ENCODE measurements at places on chromosomes 12 and 14.
A peak's percentile ranks its signal among the peaks of the same experiment; 100 is the strongest.

GRCh38 chr12:71415336-71416231 lies 24.0 kb upstream of the LGR5 start:
- peak; percentile 56 for DNase-seq

GRCh38 chr12:130832561-130833209 lies 6.4 kb downstream of the STX2 start:
- no peak for DNase-seq

DNA sequence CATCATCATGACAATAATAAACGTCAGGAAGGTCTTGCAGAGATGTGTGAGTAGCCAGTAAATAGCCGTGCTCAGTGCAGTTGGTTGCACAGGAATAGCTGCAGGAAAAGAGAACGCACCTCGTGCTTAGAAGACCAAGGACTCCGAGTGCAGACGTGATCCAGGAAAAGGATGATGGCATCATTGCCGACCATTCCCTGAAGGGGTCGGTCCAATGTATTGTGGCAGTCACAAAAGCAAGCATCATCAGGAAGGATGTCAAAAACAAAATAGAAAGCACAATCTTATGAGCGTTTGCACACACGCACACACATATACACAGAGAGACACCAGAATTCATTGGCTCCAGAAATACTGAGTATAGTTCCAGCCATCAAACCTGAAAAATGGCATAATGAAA lies 12.8 kb downstream of the DUSP6 start:
- DNase-seq, result no peak

DNA sequence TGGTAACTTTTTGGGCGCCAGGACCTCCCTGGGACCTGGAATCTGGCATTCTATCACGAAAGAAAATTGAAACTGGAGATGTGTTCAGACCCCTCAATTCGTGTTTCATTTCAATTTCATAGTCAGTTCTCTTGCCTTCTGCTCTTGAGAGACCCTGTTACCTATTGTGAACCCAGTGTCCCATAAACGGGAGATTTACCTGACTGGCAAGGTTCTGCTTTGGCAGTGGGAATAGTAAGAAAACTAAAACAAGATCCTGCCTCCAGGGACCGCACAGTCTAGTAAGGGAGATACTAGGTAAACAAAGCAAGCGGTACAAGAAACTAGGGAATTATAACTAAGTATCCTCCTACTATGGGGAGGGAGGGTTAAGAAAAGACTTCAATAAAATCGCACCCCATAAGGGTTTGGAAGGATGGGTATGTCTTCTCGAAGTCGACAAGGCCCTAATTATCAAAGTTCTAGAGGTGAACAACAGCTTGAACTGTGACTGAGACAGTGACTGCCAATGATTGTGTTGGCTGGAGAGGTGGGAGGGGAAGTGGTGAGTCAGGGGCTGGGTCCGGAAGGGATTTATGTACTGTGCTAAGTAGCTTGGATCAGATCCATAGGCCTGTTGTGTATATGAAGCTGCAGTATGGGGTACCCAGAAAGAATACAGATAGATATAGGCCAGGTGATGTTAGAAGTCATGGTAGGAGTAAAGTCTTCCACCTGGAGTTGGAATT lies 754 bp downstream of the ACSS3 start:
- no peak for DNase-seq

GRCh38 chr12:107568718-107569117 lies 116.9 kb upstream of the PWP1 start:
- no peak for DNase-seq

DNA sequence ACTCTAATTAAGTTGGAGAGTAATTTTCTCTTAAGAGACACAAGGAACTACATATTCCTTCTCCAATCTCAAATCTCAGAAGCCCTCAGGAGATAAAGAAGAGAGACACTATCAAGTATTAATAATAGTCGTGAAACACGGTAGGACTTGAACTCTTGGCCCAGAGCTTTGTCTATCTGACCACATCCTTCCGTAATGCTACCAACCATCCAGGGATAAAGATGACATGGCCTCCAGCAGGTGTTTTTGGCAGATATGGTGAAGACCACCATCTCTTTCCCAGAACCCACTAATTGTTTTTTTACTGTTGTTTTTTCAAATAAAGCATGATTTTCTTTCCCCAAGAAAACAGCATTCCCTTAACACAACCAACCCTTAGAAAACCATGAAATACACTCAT lies 3.4 kb downstream of the ZNF384 start:
- no peak for DNase-seq

DNA sequence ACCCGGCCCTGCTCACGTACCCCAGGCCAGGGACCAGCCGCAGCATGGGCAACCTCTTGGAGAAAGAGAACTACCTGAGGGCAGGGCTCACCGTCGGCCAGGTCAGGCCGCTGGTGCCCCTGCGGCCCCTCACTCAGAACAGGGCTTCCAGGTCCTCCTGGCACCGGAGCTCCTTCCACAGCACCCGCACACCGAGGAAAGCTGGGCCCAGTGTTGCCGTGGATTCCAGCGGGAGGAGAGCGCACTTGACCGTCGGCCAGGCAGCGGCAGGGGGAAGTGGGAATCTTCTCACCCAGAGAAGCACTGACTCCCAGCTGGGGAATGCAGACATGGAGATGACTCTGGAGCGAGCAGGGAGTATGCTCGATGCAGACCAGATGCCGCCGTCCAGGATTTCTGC lies 7.9 kb upstream of the VAMP1 start:
- no peak for DNase-seq

DNA sequence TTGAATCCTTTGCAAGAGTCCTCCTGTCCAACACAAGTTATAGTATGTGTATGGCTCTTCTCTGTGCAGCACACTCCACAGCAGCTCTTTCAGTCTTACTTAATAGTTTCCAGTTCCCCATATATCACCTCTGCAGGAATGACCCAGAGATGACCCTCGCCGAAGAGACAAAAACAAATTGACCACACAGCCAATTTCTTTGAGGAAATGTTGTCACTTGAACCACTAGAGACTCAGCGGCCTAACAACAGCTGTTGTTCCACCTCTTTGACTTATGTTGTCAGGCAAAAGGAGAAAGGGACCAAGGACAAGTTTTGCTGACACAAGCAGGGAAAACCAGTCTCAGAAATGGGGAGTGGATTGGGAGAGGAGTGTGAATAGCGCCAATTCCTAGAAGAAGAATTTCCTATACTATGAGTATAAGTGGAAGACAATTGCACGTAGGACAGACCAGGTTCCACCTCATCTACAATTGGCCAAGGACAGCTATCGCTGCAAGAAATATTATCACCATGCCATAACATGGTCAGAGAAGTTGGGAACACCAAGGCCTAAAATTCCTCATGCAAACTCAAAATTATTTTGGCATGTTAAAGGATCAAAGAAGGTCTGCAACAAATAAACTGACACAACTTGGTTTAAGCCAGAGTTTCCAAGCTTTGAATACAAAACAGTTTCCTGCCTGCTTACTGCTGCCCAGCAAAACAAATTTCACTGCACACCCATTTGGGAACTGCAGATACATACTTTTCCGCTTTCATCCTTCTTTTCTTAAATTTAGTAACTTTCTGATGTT lies 41.7 kb upstream of the ITPR2 start:
- no peak for DNase-seq

DNA sequence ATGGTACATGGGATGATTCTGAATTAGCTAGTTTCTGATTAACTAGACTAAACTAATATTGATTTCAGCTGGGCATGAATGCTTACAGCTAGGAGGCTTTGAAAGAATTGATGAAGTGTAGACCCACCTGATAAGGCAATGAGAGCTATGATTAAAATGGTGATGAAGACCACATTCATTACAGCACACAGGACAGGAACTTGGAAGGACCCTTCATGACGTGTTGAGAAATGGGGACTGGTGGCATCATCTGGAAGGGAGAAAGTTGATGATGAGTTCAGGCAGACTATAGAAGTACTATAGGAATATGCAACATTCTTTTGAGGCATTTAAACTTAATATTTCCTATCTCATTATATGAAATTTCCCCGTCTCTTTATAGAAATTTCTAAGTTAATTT lies 4.5 kb downstream of the CD69 start:
- no peak for DNase-seq

- no peak for DNase-seq
These were observed 72.3 kb downstream of the ANO2 start for GRCh38 chr12:5872745-5873144.

DNA sequence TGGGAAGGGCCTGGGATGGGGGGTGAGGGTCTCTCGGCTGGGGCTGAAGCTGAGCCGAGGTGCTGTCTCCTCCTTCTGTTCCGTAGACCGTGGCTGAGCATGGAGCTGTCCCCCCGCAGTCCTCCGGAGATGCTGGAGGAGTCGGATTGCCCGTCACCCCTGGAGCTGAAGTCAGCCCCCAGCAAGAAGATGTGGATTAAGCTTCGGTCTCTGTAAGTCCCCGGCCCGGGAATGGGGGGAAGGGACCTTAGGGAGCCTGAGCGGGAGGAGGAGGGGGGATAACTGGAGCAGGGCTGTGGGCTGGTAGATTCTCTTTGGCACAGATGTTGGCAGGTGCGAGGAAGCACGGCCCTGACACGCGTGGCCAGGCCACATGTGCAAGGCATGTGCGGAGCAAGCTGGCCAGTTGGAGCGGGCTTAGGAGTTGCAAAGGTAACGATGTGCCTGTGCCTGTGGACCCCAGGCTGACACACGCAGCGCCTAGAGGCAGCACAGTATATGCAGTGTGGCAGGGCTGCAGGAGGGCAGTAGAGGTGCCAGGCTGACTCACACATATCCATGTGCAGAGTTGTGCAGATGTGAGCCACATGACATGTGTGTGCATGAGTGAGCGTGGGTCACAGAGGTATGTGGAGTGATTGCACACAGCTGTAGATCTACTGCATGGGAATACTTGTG lies 512 bp downstream of the PDE1B start:
- no peak for DNase-seq

- no peak for DNase-seq
These were observed 36.6 kb downstream of the CCNK start for GRCh38 chr14:99517643-99518381.

DNA sequence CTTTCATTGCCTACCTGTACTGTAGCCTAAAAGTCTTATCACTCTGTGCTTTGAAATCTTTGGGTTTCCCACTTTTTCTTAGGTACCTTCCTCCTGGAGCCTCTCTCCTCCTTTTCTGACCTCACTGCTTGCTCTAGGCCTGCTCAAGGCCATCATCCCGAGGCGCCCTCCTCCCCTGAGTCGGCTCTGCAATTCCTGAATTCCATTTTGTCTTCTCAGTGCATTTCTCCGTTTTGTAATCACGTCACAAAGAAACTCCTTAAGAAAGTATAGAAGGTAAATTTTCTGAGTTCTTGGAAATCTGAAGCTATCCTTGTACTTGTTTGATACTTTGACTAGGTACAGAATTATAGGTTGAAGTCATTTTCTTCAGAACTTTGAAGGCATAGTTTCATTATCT lies 25.2 kb downstream of the ZC3H14 start:
- no peak for DNase-seq

DNA sequence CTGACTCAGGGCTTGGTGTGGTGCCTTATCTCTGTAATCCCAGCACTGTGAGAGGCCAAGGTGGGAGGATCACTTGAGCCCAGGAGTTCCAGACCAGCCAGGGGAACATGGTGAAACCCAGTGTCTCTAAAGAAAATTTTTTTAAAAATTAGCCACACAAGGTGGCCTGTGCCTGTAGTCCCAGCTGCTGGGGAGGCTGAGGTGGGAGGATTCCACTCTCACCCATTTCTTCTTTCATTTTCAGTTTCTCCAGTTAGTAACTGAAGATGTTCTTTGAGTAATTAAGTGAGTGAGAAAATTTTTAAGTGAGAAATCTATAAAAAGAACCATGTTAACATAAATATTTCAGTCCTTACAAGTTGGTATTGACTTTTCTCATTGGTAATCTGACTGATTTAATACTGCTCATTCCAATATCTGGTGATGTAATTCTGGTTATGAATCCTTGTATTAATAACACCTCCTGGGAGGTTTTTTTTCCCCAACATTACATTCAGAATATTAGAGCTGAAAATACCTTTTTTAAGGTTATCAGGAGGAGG lies 6.1 kb downstream of the METTL3 start:
- no peak for DNase-seq

DNA sequence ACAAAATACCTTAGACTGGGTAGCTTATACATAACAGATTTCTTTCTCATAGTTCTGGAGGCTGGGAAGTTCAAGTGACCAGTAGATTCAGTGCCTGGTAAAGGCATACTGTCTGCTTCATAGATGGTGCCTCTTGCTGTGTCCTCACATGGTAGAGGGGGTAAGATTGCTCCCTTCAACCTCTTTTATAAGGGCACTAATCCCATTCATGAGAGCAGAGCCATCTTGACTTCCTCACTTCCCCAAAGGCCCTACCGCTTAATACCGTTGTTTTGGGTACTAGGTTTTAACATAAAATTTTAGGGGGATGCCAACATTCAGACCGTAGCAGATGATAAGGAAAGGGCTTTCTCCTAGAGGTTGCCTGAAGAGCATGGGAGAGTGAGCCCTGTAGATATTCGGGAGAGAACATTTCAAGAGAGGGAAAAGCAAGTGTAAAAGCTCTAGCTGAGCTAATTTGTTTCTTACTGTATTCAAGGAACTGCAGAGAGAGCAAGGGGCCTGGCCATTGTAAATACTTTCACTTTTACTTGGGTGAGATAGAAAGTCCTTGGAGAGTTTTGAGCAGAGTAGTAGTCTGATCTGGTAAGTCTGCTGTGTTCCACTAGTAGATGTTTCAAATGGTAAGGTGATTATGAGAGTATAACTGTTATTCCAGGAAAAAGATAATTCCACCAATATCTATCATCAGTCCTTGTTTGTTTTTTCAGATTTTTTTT lies 27.3 kb downstream of the FRS2 start:
- no peak for DNase-seq

- peak; percentile 63 for DNase-seq
These were observed 409.5 kb downstream of the SLC6A15 start for GRCh38 chr12:84502907-84503787.

DNA sequence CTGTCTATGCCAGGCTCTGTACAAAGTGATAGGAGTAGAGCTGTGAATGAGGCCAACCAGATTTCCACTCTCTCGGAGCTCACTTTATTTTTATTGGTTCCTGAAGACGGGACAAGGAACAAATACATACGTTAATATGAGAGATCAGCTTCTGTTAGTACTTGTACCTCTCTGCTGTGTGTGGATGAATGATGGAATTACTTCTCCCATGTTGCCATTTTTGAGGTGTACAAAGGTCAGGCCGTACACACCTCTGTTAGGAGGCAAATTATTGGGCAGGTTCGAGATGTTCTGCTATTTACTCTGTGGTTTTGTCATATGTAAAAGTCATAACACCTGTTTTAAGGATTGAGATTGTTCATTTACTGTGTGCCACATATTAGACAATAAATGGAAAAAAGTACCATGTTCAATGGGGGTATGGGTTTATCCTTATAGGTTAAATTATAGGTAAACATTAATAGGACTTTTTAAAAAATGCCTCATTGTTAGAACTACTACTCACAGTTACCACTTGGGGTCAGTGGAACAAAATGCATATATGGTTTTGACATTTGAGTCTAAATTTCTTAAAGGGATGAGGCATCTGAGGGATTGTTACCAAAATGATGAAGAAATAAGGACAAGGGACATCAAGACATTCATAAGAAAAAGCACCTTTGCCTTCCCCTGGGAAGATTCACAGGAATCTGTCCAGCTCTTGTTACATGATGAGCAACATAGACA lies 26.9 kb downstream of the WBP11 start:
- DNase-seq, result no peak

GRCh38 chr12:53011889-53012288 lies 5.6 kb downstream of the EIF4B start:
- DNase-seq, result no peak
